Activated CD4-positive, CD25-positive, alpha-beta regulatory T cell (primary cell): ENCODE measurements at places on chromosomes 7 and 10.

DNA sequence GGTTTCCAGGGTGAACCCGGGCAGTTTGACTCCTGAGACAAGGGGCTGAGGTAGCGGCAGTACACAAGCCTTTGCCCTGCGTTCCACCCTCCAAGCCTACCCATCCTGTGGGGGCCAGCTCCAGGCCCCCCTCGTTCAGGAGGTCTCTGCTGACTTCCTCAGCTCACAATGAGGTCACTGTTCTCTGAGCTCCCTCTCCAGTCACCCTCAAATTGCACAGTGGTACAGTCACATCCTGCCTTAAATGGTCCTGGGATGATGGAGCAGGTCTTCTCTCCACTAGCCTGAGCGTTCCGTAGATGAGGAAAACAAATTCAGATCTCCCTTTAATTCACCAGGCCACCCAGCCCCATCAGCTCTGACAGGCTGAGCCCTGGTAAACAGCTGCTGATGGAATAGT lies 90.2 kb downstream of the SH3PXD2A start:
- no peak for DNase-seq

- DNase-seq: no peak
Measured at GRCh38 chr10:104077247-104077646, 8.4 kb downstream of the COL17A1 start.

DNA sequence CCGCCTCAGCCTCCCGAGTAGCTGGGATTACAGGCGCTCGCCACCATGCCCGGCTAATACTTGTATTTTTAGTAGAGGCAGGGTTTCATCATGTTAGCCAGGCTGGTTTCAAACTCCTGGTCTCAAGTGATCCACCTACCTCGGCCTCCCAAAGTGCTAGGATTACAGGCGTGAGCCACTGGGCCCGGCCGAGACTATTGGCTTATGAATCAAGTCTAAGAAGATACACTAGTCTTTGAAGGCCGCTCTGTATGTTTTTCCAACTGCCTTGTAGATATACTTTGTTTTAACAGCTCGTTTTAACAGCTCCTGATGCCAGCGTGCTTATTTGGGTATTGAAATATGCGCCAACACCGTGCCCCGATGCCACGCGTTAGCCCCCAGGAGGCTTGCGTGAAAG lies 136.4 kb upstream of the SH2B2 start:
- no peak for DNase-seq

GRCh38 chr7:156703773-156704482 lies 63.4 kb downstream of the RNF32 start:
- no peak for DNase-seq

DNA sequence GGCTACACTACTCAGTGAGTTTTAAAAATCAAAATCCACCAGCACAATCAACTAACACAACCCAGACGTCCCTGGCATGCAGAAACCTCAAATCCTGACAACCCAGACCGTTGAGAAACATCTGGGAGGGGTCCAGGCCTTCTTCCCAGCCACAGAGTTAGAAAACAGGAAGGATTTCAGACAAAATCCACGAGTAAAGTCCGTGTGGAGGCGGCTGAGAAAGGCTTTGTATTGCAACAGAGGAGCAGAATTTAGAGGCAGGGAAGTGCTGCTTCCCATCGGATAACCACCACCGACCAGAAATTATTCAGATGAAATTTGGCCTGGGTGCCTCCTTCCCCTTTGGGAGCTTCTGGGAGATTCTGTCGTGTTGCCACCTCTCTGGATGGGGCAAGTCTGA lies 61.5 kb downstream of the TNS3 start:
- DNase-seq: no peak
